ENCODE measurements at places on chromosomes 12 and 14.

DNA sequence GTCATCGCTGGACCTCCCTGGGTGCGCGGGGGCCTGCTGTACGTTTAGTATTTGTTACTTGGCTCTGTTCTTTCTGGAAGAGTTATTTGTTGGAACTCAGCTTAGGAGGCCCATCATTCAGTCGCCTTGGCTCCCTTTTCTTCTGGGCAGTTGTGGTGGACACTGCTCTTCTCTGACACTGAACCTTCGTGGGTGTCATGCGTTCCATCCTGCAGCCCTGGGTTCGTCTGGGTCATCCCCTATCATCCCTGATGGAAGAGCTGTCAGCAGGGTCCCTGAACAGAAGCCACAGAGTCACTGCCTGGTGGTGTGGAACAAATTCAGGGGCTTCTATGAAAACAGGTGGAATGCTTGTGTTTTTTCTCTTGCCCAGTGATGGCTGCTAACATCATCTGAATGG is 52.9 kb upstream of the SCN8A start:
- no peak for DNase-seq

DNA sequence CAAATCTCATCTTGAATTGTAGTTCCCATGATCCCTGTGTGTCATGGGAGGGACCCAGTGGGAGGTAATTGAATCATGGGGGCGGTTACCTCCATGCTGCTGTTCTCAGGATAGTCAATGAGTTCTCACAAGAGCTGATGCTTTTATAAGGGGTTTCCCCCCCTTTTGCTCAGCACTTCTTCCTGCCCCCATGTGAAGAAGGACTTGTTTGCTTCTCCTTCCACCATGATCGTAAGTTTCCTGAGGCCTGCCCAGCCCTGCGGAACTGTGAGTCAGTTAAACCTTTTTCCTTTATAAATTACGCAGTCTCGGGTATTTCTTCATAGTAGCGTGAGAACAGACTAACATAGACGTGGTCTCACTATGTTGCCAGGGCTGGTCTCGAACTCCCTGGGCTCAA is 56.1 kb upstream of the EIF5 start:
- no peak for DNase-seq

DNA sequence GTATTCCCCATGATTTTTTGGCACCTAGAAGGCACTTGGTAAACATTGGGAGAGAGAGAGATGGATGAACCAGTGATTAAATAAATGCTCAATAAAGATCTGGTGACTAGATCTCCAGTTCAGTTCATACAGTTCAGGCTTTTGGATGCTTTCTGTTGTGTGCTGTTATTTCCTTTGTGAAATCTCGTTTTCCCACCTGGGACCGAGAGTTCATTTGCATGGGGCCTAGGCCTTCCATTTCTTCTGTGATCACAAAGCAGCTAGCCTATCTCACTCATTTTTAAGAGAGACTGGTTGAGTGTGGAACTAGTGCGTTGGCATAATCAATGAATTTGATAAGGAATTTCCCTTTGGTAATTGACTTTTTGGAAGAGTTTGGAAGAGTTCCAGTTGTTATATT is 104.0 kb downstream of the VRK1 start:
- DNase-seq, result no peak

DNA sequence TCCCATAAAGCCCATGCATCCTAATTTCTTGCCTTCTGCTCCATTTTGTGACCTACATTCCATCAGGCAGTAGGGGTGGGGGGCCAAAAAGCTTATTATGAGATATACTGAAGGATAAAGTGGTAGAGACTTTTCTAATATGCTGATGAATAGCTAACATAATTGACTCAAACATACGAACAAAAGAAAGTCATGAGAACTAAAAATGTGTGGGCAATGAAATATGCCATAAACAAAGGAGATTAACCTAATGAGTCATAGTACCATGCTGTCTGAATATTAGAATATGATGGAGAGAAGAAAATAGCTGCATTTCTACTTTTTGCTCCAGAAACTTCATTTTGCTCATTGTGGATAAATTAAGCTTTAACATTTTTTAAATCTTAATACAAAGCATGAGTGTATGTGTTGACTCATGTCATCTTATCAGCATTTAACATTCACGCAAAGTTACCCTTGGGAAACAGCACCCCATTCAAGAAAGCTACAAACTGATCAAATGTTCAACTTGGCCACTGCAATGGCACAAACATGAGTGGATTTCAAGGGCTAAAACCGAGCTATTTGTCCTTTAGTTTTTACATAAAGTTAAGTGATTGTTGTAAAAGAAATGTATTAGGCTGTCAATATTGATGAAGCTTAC is 64.0 kb upstream of the DIO2 start:
- no peak for DNase-seq

- no peak for DNase-seq
Observed at GRCh38 chr12:74391283-74391682, 146.4 kb upstream of the ATXN7L3B start.

- DNase-seq, result no peak
Observed at GRCh38 chr12:54624315-54625279, 10.1 kb downstream of the LACRT start.

DNA sequence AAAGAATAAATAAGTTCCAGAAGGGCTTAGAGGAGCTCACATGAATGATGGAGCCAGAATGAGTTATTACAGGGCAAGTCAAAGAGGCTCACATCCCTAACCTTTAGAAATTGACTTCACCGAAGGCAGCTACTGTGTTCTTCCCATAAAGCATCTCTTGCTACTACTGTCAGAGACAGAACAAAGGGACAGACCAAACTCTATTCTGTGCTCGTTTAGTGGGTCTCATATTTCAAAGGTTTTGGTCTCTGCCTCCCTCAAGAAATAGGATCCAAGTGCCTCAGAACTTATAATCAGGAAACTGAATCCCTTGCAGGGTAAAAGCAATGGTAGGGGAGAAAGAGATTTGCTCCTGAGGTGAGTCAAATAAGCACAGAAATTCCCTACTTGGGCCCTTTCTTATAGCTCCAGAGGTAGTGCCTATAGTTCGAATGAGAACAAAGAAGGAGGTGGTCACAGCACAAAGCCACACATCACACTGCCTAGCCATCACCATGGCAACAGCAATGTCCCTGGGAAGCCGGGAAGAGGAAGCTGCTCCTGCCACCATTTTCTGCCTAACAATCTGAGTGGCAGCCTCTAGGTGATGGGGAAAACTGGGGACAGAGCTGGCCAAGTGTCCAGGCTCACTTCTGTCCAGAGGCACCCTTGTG is 294.9 kb downstream of the FOXN3 start:
- DNase-seq, result no peak

- no peak for DNase-seq
Observed at GRCh38 chr12:76144245-76144549, 59.7 kb upstream of the NAP1L1 start.

DNA sequence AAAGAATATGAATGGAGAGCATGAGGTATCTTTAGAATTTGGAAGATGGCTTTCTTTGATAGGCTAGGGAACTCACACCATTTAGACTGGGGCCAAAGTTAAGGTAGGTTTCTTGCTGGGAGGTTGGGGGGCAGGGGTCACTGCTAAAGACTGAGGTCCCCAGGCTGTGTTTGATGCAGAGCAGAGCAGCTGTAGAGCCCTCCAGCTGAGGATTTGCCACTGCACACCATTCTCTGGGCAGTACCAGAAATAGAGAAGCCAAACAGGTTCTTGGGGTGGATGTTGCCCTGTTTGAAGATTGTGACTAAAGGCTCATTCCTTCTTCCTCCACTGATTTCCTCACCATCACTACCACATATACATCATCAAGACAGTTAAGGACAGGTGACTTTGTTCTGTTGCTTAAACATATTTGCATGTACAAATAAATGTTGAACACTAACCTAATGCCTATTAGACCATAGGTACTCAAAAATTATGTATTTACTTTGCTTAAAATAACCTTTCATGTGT is 7.9 kb downstream of the NTF3 start:
- no peak for DNase-seq

- no peak for DNase-seq
Observed at GRCh38 chr12:15474766-15475165, 152.5 kb downstream of the PTPRO start.

DNA sequence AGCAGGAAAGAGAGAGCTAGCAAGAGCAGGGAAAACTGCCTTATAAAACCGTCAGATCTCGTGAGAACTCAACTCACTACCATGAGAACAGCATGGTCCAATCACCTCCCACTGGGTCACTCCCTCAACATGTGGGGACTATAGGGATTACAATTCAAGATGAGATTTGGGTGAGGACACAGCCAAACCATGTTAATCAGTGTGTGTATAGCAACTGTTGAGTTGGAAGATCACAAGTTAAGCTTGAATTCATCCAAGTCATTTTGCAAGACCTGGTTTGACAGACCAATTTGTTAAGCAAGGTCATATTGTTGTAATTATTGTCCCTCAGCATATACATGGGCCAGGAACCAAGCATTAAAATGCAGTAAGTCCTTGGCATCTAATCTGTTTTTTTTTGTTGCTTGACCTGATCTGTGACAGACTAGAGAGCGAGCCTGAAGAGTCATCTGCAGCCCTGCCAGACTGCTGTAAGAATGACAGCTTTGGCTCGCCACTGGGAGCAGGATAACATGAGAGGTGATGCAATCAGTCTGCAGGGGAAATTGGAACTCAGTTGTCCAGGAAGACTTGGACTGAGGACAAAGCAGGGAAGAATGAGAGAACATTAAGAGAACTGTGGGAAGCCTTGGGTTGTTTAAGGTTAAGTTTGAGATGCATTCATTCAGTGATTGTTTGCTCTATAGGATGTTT is 297.6 kb upstream of the SEL1L start:
- DNase-seq, result no peak

DNA sequence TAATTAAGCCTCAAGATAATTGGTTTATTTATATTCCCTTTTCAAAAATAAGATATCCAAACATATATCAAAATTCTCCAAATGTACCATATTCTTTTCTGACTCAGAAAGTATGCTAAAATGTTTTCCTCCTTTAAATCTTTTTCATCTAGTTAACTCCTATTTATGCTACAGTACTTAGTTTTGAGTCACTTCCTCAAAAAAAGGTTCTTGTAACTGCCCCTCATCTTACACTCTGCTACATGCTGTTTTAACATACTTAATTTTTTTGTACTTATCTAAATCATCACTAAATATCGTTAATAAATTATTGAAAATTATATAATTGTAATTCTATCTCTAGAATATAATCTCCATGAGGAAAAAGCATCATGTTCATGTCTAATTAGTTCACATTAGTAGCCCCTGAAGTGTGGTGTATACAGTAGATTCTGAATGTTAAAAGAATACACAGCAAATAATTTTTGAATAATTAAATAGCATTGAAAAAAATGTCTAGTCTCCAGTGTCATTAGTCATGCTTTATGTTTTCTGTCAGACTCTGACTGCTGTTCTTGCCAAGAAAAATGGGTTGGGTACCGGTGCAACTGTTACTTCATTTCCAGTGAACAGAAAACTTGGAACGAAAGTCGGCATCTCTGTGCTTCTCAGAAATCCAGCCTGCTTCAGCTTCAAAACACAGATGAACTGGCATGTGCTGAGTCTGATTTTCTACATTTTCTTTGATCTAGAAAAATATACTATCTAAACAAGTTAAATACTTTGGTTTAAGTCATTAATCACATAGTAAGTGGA is 3.5 kb downstream of the KLRD1 start:
- DNase-seq, result no peak

Data from K562 (cell line).